Caudate nucleus (tissue), 63 donors: ENCODE measurements at places on chromosomes 2 and 18.

DNA sequence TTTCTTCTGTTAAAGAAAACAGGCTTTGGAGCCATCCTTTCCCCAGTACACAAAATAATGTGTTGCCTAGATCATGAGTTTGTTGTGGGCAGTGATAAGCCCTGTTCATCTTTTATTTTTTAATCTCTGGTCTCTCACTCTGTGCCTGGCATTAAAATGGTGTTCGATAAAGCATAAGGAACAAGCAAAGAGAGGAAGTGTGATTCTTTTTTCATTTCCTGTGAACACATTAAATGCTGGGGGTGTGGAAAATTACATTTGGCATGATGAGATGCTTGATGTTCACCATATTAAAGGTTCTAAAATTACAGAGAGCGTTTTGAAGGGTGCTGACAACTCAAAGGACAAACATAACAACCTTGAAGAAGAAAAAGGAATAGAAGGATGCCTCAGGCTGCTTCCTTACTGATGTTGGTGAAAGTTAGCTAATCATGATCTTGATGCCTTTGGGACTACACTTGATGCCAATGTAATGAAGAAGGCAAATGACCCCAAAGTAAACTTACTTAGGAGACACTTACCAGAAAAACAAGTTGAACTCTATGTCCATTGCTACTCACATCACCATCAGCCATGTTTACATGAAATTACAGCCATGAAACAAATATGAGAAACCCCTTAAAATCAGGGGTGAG is 33.0 kb downstream of the TMEFF2 start:
- DNase-seq, result no peak

DNA sequence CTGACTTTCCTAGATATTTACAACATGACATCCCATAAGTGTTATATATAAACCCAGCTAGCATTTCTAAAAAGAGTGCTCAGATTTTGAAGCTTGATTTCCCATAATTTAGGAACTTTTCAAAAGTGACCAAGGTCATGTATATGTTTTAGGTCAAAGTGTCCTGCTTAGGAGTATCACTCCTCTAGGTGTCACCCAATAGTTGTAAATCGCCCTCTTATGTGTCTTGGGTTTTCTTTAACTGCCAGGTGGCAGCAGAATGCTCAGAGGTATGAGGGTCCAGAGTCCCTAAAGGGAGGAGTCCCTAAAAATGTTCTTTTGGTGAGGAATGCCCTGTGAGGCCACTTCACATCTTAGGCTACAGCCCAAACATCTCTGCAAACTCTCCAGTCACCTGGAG is 358.3 kb downstream of the CELF4 start:
- no peak for DNase-seq

DNA sequence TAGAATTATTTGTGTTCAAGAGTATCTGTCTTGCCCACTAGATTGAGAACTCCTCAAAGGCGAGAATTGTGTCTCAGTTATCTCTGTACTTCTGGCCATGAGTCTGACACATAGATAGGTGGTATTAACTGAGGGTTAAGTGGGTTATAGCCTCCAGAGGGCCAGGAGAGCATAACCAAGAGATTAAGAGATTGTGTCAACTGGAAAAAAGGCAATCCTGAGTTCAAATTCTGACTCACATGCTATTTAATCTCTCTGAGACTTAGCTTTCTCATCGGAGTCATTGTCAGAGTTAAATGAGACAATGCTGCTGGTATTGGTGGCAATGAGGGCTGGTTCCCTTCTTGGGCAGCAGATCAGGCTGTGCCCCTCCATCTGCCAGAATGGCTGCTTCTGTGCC is 330.9 kb downstream of the TNS1 start:
- DNase-seq, result no peak

- DNase-seq, result no peak
Observed at GRCh38 chr2:31402388-31402787, 12.2 kb downstream of the XDH start.

DNA sequence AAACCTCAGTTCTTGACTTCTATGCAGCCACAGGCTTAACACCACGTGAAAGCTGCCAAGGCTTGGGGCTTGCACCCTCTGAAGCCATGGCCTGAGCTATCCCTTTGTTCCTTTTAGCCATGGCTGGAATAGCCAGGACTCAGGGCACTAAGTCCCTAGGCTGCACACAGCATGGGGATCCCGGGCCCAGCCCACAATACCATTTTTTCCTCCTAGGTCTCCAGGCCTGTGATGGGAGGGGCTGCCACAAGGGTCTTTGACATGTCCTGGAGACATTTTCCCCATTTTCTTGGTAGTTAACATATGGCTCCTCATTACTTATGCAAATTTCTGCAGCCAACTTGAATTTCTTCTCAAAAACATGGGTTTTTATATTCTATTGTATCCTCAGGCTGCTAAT is 619.1 kb downstream of the NYAP2 start:
- DNase-seq, result no peak

- no peak for DNase-seq
Observed at GRCh38 chr2:179726461-179727180, 134.8 kb downstream of the ZNF385B start.

GRCh38 chr18:40258311-40258710 is 1696.7 kb upstream of the PIK3C3 start:
- no peak for DNase-seq

GRCh38 chr2:219954331-219954730 is 326.9 kb downstream of the SLC4A3 start:
- DNase-seq, result no peak

DNA sequence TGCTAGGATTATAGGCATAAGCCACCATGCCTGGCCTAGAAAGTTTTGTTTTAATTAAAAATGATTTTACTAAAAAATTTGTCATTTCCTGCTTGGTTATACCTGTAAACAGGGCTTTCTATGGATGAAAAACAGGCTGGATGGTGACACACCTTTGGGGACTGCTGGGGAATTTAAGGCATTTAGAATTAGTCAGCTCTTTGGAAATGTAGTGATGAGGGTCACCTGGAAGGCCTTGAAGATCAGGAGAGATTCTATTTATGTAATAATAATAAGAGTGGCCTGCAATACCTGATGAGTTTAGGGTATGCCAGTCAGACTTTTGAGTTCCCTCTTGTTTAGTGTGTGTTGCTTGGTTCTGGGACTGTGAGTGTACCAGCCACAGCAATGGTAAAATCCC is 51.1 kb downstream of the RALBP1 start:
- no peak for DNase-seq

DNA sequence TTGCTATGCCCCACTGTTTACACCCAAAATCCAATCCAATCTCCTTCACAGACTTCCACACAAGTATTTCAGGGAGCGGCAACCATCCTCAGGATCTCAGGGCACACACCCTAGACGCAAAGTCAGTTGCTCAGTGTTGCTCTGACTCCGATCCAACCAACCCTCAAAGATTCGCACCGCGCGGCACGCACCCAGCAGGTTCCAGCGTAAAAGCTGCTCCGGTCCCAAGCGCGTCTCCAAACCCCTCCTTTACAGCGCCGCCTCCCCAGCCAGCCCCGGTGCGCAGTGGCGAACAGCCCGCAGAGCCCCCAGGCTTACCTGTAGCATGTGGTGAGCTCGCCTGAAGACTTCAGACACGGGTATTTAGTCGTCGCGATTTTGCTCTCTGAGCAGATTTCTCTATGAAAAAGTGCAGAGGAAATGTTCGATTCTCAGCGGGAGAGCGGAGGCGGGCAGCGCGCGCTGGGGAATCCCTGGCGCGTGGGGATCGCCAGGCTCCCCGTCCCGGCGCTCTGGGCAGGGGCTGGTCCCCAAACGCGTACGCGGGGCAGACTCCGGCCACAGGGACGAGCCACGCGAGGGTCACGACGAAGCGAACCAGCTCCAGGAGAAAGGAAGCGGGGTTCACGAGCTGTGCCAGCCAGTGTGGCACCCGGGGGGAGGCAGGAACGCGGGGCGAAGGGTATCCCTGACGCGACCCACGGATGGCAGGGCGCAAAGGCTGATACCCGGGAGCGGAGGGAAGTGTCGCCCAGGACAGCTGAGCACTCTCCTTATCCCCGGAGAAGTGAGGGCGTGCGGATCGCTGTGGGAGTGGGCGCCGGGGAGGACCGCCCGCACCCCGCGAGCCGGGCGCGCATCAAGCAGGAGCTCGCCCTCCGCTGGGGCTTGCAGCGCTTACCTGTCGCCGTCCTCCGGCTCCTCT is 650 bp downstream of the CCBE1 start:
- DNase-seq, result no peak

GRCh38 chr18:53941601-53942338 is 282.7 kb downstream of the MBD2 start:
- no peak for DNase-seq

GRCh38 chr2:177053038-177053437 is 159.6 kb upstream of the HNRNPA3 start:
- DNase-seq, result no peak

DNA sequence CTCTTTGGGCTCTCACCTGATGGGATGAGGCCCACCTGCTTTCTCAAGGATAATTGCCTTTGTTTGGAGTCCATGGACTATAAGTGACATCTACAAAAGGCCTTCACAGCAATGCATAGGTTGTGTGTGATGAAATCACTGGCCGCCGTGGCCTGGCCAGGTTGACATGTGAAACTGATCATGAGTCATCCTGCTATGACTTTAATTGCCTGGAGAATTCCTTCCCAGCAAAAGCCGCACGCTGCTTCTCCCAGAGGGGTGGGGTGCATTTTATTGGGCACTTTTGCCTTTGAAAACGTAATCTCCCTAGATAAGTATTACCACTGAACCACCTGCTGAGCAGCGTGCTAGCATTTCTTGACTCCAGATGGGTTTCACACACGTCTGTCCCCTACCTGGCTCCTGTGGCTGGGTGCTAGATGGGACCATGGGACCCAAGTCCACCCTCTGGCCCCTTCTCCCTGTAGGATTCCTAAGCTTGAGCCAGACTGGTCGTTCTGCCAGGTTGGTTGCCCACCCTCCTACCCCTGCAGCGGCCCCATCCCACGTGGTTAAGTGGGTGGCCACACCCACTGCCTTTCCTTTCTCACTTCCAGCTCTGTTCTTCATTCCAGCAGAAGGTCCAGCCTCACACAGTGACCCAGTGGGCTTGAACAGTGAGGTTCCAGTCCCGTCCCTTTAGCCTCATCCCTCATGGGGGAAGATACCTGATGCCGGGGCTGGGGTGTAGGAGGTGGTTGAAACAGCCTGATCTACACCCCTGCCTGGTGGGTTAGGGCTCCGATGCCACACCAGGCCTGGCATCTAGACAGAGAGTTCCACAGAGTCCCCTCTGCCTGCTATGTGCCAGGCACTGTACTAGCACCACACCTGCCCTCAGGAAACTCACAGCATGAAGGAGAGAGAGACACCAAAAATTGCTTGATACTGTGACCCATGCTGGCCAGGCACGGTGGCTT is 89.6 kb downstream of the GBX2 start:
- no peak for DNase-seq
